Suppressor macrophage treated with lipopolysaccharide for 1 hour (primary cell): ENCODE measurements at places on chromosomes 2 and 18.

GRCh38 chr2:222241128-222241870, 57.5 kb downstream of the PAX3 start:
- DNase-seq, result no peak

- DNase-seq, result no peak
Observed at GRCh38 chr2:139271149-139271548, 491.0 kb upstream of the NXPH2 start.

- DNase-seq, result no peak
Observed at GRCh38 chr18:64384101-64384500, 235.2 kb upstream of the LINC00305 start.

DNA sequence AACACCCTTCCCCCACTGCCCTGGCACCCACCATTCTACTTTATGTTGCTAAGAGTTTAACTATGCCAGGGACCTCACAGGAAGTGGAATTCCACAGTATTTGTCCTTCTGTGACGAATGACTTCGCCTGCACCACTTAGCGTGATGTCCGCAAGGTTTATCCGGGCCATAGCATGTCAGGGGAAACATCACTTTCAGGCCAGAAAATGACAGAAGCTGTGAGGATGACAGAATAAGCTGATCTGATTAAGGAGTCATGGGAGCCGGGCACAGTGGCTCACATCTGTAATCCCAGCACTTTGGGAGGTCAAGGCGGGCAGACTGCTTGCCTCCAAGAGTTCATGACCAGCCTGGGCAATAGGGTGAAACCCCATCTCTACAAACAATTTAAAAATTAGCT, 248.8 kb downstream of the EIPR1 start:
- DNase-seq, result no peak

GRCh38 chr2:207039225-207039624, 99.9 kb downstream of the CPO start:
- DNase-seq, result no peak

- no peak for DNase-seq
Observed at GRCh38 chr18:36511791-36512352, 214.4 kb downstream of the FHOD3 start.

- DNase-seq, result no peak
Observed at GRCh38 chr18:41025666-41026065, 929.4 kb upstream of the PIK3C3 start.

- no peak for DNase-seq
Observed at GRCh38 chr2:119414894-119415293, 16.8 kb upstream of the TMEM37 start.

DNA sequence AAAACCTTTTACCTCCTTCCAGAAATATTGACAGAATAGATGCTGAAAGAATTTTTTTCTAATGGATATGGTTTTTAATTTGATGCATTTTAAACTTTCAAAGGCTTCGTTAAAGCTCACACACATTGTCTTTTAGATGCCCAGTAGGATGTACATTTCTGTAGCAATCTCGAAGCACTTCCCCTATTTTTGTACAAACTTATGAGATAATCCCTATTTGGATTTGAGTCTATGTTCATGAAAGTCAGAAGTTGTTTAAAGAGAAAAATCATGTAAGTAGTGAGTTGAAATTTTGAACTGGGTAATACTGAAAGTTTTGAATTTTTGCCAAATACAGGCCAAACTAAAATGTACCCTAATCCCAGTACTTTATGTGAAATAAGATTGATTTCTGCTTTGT, 38.1 kb upstream of the MMADHC start:
- DNase-seq, result peak; percentile 1

- DNase-seq, result no peak
Observed at GRCh38 chr18:9987931-9988330, 74.1 kb downstream of the VAPA start.

- no peak for DNase-seq
Observed at GRCh38 chr2:67839668-67840067, 223.1 kb downstream of the C1D start.

- peak; percentile 72 for DNase-seq
Observed at GRCh38 chr2:85066874-85067351, 66.3 kb upstream of the TCF7L1 start.

- DNase-seq, result no peak
Observed at GRCh38 chr18:27395752-27396151, 210.6 kb upstream of the CHST9 start.

DNA sequence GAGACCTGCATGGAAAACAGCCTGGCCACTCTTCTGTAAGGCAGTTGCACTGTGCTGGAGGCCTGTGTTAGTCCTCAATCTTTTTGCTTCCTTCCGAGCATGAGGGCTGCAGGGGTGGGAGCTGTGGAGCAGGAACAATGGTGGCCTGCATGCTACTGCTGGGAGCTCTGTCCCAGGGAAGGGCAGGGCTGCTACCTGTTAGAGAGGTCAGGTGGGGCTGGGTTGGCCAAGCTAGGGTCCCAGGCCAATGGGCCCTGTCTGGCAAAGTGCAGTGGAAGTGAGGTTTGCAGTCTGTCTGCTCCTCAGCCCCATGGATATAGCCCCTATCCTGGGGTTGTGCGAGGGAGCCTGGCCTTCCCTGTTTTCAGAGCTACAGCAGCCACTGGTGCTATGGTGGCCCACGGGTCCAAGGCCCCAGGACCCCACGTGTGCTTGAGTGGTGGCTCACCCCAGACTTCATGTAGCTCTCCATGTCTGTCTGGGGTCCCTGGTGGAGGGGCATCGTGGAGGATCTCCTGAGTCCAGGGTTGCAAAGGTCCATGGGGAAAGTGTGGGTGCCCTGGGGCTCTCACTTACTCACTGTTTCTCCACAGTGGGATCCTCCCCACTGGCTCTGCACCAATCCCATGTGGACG, 1212.6 kb upstream of the NXPH2 start:
- DNase-seq, result no peak

- DNase-seq, result no peak
Observed at GRCh38 chr2:47193607-47194006, 38.5 kb upstream of the STPG4 start.

DNA sequence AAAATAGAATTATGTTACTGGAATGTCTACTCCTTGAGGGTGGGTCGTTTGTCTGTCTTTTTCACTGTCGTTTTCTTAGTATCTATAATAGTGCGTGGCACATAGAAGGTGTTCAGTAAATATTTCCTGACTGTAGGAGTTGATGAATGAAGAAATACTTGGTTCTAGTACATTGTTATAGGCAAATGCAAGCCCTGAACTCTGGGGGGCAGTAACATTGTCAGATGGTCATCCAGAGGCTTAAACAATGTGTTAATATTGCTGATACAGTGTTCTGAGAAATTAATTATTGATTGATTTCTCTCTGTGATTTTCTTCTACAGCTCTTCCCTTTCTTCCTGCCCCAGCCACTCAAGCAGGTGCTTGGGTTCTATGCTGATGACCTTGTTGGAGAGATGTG, 24.4 kb upstream of the THOC1 start:
- DNase-seq, result no peak

DNA sequence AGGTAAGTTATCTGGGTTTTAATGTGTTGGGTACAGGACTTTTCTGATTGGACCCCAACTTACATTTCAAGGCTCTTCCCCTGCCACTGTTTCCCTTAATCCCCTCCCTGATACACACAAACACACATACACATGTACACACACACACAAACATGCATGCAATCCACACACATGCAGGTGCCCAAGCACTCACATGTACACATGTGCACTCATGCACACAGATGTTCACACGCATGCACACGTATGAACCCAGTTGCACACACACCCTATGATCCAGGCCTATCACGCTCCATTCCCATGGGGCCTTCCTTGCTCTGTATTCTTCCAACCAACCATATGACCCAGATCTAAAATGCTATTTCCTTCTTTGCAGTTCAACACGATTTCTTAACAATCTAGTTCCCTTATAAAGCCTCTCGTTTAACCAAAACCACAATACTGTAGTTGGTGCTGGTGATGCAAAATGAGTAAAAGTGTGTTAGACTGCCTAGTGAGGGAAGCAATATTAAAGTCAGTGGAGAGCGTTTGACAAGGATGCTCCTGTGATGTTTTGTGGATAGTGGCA, 11.1 kb downstream of the SERPINB8 start:
- DNase-seq, result peak; percentile 41

- peak; percentile 77 for DNase-seq
Observed at GRCh38 chr2:102025583-102026267, 34.0 kb downstream of the IL1R2 start.

GRCh38 chr2:24228470-24228869, 53.6 kb downstream of the FAM228A start:
- no peak for DNase-seq

- DNase-seq, result no peak
Observed at GRCh38 chr2:237012577-237013267, 73.0 kb upstream of the COPS8 start.

- DNase-seq, result no peak
Observed at GRCh38 chr2:169765523-169765922, 31.9 kb downstream of the KLHL23 start.

GRCh38 chr2:177264693-177265587, at the start of gene NFE2L2:
Gene NFE2L2 (minus strand): TSS chr2:177264727. CDS start chr2:177264576, 151 bp downstream.
- DNase-seq, result peak; percentile 98

- no peak for DNase-seq
Observed at GRCh38 chr2:204491528-204491927, 53.7 kb upstream of the PARD3B start.

- DNase-seq, result no peak
Observed at GRCh38 chr2:111205774-111206173, 85.1 kb downstream of the BCL2L11 start.

- no peak for DNase-seq
Observed at GRCh38 chr2:17971531-17972125, 93.2 kb downstream of the KCNS3 start.

DNA sequence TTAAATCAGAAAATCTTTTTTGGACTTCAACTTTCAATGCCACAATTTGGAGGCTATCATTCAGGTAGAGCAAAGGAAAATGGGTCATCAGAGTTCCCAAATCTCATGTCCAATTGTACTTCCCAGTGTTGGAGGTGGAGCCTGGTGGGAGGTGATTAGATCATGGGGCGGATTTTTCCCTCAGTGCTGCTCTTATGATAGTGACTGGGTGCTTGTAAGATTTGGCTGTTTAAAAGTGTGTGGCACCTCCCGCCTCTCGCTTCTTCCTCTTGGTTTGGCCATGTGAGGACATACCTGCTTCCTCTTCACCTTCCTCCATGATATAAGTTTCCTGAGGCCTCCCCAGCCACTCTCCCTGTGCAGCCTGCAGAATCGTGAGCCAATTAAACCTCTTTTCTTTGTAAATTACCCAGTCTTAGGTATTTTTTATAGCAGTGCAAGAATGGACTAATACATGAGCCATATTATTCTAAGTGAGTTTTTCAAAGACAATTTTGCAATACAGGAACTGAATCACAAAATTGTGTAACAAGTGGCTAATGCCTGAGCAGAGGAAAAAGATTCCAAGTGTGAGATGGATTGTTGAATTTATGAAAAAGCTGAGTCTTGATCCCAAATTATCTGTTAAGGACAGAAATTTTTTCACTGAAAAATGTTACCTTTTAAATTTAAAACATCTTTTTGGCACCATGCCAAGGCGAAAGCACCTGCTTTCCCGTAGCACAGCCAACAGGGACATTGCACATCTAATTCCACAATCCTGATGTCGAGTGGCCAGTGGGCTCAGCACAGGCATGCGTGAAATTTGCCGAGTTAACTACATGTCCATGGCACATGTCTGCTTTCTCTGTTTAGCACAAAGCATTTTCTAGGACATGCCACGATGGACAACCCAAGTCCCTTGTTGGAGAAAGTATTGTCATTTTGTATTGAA, 150.9 kb downstream of the COL6A3 start:
- peak; percentile 90 for DNase-seq

- DNase-seq, result peak; percentile 73
Observed at GRCh38 chr18:48928787-48929186, 22.0 kb downstream of the SMAD7 start.

DNA sequence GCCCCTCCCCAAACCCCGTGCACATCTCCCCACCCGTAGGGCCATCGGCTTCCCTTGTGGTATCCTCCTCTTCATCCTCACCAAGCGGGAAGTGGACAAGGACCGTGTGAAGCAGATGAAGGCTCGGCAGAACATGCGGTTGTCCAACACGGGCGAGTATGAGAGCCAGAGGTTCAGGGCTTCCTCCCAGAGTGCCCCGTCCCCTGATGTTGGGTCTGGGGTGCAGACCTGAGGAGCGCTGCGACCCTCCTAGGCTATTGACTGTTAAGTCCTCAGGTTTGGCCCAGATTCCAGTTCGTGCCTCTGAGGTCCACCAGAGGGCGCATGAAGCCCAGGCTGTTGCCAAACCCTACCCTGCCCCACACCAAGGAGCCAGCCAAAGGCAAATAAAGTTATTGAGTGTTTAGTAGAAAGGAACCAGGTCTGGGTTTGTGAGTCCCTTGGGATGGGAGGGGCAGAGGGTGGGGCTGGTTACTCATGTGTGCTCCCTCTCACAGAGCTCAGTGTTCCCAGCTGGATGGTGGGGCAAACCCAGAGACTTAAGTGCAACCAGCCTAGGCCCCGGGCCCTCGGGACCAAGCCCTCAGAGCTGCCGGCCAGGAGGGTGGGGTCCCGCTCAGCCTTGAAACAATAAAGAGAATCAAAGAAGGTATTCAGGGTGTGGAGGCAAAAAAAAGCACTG, 2.4 kb downstream of the PNKD start:
- DNase-seq, result peak; percentile 88

DNA sequence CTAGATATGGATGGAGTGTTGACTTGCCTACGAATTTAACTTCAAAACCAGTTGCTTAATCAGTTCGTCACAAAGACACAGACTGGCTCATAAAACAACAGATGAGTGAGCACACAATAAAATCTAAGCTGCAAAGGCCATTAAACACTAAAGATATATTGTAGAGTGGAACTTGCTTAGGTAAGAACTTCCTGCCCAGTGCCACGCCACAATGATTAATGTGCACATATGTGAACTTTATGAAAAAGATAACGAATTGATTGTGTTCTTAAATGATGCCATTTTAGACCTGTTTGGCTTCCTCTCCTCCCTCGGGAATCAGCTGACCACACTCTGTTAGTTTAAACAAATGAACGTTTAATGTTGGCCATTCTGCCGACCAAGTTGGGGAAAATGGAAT, 2031.3 kb upstream of the CELF4 start:
- no peak for DNase-seq

- peak; percentile 19 for DNase-seq
Observed at GRCh38 chr2:174633623-174633930, 36.0 kb upstream of the WIPF1 start.

DNA sequence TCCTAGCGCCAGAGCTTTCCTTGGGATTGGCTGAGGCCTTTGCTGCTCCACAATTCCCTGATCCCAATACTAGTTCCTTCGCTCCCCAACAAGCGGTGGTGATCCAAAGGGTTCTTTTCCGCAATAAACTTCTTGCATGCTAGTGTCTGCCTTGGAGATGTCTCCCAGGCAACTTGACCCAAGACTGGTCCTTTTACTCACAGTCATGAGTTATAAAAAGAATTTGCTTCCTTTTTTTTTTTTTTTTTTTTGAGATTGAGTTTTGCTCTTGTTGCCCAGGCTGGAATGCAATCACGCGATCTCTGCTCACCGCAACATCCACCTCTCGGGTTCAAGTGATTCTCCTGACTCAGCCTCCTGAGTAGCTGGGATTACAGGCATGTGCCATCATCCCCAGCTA, 89.8 kb upstream of the SP3 start:
- peak; percentile 64 for DNase-seq

- DNase-seq, result no peak
Observed at GRCh38 chr18:10051877-10052631, 138.2 kb downstream of the VAPA start.
